ENCODE measurements at places on chromosomes 1 and 21.

- DNase-seq: no peak
Observed at GRCh38 chr1:64526312-64526711, 56.4 kb downstream of the CACHD1 start.

GRCh38 chr1:18931730-18932129 is 24.7 kb downstream of the IFFO2 start:
- DNase-seq: no peak

GRCh38 chr1:244833734-244834542 is 1.5 kb upstream of the COX20 start:
- peak; percentile 45 for DNase-seq

DNA sequence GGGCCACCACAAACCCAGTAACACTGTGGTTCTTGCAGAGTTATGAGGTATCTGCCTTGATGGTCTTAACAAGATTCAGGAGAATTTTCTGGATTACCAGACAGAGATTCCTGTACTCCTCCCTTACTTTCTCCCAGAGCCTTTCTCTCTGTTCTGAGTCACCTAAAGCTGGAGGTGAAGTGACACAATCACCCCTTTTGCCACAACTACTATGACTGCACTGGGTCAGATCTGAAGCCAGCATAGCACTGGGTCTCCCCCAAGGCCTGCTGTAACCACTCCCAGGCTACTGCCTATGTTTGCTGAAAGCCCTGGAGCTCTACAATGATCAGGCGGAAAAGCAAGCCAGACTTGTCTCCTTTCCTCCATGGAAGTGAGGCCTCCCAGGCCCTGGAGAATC is 156.7 kb upstream of the NEGR1 start:
- no peak for DNase-seq

- no peak for DNase-seq
Observed at GRCh38 chr1:233735331-233735730, 121.4 kb downstream of the KCNK1 start.

DNA sequence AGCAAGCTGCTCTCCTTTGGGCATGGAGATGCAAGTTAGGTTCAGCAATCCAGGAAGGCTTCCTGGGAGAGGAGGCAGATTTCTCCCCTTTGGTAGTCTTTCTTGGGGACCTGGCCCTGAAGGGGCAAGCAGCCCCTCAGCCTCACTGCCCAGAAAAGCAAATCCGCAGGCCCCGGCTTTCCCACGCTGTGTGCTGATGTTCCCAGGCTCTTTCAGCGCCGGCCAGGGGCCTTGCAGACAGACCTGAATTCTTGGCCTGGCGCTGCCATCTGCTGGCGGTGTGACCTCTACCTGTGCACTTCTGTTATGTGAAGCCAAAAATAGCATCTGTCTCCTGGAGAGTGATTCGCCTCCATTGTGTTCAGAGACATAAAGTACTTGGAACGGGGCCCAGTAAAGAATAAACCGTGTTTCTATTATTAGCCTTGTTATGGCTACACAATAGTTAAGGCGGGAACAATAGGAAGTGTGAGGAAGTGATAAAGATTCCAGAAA is 64.8 kb downstream of the ALPL start:
- peak; percentile 55 for DNase-seq

- DNase-seq: no peak
Observed at GRCh38 chr1:226990133-226990716, 50.1 kb downstream of the COQ8A start.

GRCh38 chr1:220873868-220874655 is 5.2 kb upstream of the HLX start:
- DNase-seq: no peak

GRCh38 chr1:184965944-184966860 is 8.1 kb downstream of the NIBAN1 start:
- DNase-seq: no peak

DNA sequence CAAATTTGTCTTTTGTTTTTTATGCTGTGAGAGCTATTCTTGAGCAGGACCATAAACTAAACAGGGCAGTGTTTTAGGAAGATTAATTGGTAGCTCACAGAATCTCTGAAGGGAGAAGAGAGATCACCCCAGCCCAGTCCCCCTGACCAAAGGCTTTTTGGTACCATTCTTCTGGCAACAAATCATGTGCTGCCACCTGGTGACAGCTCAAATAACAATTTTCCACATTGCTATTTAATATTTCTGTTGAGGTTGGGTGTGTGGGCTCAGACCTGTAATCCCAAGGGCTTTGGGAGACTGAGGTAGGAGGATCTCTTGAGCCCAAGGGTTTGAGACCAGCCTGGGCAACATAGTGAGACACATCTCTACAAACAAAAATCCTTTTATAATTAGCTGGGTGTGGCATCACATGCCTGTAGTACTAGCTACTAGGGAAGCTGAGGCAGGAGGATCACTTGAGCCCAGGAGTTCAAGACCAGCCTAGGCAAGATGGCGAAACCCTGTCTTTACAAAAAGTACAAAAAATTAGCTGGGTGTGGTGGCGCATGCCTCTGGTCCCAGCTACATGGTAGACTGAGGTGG is 2.2 kb upstream of the TESK2 start:
- DNase-seq: no peak

GRCh38 chr1:50371749-50372148 is 51.5 kb downstream of the DMRTA2 start:
- DNase-seq: no peak

GRCh38 chr21:45157932-45158331 is 83.6 kb downstream of the ADARB1 start:
- DNase-seq: no peak

GRCh38 chr1:89311757-89312156 is 39.1 kb upstream of the GBP5 start:
- DNase-seq: no peak

DNA sequence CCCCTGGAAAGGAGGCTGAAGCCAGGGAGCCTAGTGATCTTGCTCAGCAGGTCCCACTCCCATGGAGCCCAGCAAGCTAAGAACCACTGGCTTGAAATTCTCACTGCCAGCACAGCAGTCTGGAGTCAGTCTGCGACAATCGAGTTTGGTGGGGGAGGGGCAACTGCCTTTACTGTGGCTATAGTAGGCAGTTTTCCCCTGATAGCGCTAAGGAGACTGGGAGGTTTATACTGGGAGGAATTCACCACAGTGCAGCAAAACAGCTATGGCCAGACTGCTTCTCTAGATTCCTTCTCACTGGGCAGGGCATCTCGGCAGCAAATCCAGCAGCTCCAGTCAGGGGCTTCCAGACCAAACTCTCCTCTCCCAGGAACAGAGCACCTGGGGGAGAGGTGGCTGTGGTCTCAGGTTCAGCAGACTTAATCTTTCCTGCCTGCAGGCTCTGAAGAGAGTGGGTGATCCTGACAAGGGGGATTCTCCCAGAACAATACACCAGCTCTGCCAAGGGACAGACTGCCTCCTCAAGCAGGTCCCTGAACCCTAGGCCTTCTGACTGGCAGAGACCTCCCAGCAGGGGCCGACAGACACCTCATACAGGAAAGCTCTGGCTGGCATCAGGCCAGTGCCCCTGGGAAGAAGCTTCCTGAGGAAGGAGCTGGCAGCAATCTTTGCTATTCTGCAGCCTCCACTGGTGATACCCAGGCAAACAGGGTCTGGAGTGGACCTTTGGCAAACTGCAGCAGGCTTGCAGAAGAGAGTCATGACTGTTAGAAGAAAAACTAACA is 548.5 kb upstream of the NEGR1 start:
- no peak for DNase-seq

DNA sequence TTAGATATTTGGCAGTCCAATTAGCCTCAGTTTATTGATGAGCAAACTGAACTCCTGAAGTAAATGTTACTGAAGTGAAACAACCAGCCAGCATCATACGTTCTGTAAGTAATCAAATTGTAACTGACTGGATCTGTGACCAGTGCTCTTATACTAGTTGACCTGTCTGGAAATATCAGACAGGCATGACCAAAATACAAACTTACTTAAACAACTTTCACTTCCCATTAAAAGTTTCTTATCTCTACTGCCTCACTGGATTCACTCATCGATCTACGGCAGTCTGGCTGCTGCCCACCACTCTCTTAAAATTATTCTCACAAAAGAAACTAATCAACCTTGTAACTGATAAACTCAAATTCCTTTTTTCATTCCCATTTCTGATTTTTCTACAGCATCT is 56.4 kb downstream of the WDR3 start:
- no peak for DNase-seq

DNA sequence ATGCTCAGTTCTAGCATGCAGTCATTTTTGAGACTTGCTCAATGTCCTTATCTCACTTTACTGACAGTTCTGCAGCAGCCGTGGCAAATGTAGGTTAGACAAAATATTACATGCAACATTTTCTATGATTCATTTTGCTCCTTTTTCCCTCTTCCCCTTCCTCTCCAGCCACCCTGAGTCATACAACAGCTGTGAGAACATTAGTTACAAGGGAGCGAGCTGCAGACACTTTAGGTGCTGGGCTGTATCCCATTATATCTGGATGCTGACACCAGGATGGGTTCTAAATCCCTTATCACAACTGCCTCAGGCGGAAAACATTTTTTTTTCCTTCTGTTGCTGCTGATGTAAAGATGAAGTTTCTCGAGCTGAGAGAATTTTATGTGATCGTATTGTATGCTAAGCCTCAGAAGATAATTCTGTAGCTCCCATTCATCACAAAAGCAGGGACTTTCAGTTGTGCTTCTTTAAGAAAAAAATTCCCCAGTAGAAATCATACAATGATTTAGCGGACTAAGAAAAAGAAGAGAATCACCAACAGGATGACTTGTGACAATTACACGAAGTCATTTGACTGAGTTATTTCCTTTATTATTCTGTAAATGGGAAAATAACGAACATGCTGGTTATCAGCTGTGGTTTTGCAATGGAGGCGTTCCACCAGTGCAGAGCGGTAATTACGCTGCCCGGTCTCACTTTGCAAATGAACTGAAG is 345.0 kb downstream of the DISC1 start:
- DNase-seq: no peak

GRCh38 chr1:112063781-112064728 is 74.6 kb upstream of the KCND3 start:
- no peak for DNase-seq

- DNase-seq: no peak
Observed at GRCh38 chr1:28518745-28519341, 13.0 kb downstream of the RCC1 start.

DNA sequence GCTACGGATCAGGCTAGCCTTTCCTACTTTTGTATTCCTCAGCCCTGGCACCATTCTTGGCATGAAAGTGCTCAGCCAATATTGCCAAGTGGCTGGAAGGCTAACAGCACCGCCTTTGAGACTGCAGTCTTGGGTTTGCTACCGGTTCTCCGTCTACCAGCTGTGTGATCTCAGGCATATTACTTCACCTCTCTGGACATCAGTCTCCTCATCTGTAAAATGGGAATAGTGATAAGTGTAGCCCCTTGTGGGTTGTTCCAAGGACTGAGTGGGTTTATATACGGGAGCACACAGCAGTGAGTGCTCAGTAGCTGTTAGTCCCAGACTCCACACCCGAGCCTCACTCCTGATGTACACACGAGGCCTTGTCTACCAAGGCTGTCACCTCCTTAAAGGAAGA is 13.7 kb downstream of the TFAP2E start:
- no peak for DNase-seq

DNA sequence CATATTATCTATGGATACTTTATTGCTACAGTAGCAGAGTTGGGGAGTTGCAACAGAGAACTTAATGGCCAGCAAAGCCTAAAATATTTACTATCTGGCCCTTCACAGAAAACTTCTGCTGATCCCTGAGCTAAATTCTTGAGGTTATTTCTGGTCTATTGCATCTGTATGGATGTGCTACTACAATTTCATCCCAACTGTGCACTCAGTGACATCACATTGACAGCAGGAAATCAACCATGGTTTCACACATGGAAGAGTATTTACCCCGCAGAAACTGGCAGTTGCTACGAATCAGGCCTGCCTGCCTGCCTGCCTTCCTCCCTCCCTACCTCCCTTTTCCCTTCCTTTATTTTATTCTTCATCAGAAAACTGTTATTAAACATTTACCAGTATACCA is 12.1 kb downstream of the CLCA2 start:
- no peak for DNase-seq

DNA sequence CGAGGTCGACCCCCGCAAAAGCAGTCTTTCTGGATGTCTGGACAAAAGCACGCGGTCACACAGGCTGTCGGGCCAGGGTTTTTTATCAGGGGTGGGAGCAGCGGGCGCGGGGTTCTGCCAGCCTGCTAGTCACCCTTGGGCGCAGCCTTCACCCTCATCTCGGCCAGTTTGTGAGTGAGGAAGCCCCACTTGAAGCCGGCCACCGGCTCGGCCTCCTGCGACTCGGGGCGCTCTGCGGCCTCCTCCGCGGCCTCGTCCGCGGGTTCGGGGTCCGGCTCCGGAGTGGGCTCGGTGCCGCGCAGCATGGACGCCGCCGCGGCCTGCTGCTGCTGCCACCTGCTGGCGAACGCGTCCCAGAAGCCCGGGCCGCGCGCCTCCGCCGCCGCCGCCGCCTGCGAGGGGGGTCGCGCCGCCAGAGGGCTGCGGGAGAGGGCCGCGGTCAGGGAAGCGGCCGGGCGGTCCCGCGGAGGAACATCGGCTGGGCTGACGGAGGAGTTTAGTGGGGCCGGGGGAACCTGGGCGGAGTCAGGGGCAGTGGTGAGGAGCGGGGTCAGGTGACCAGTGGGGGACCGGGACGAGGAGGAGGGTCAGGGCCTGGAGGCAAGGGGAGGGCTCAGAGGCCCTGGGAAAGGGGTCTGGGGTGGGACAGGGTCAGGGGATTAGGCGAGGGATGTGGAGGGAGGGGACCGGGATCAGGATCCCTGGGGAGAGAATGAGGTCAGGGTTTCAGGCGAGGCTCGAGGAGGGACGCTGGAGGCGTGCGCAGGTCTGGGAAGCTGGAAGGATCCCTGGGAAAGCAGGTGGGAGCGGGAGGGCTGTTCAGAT is 4.5 kb downstream of the C1orf232 start:
- peak; percentile 80 for DNase-seq

DNA sequence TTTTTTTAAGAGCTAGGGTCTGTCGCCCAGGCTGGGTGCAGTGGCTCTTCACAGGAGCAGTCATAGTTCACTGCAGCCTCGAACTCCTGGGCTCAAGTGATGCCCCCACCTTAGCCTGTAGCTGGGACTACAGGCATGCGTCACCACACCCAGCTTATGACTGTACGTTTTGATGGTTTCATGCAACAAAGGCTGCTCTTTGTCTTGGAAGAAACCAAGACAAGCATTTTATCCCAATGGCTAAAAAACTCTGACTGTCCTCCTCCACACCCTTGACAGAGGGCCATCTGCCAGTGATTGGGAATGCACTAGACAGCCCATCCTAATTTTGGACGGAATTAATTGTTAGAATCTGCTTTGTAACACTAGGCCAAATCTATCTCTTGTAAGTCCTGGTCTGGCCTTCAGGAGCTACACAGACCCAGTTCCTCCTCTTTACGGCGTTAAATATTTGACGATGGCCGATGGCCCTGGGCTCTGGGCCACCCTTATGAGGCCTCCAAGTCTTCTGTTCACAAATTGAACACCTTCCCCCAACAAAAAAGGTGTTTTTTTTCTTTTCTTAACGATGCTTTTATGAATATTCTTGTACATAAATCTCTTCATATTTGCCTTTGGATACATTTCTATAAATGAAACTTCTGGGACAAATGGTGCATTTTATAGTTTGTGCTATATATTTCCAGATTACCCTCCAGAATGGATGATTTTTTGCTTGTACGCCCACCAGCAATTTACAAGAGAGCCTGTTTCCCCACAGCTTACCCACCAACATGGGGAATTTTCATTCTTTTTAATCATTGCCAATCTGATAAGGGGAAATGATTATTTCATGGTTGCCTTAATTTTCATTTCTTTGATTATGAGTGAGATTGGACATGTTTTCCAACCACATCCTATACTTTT is 104.8 kb upstream of the SLC25A33 start:
- no peak for DNase-seq

GRCh38 chr1:117511273-117511672 is 94.6 kb upstream of the TENT5C start:
- no peak for DNase-seq
